Liver (tissue), 10 donors: ENCODE measurements at places on chromosomes 13 and 19. TPM values are rescaled to one million over a fixed set of nuclear protein-coding genes. Genes with fewer than 3 reads are reported as not detected.

CCDC8 gene
- polyA plus RNA-seq, result 0.48 TPM

CNFN gene
- polyA plus RNA-seq, result 1.2 TPM

DNA sequence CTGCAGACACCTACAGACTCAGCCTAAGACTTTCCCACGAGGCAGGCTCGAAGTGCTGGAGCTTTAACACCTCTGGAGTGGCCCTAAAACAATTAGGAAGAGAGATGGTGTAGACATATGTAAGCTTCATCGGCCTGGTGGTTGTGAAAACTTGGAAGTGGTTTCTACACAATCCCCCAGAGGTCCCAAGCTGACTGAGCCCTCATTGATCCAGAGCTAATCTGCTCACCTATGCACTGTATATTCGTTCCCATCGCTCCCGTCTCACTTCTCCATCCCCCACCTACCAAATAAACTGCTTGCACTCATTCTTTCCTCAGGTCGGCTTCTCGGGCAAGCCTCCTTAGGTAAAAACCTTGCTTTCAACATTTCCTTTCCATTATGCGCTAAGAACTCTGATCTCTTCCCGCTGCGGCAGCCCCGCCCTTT is 767 bp upstream of the ZNF793 start:
- DNase-seq, result no peak
- H3K4me1 ChIP-seq, result no peaks in the 10 kb centered on the region
- peak overlapping the region; percentile 60 for H3K4me3 ChIP-seq
- peak overlapping the region; percentile 68 for H3K27ac ChIP-seq
- no peaks in the 10 kb centered on the region for H3K36me3 ChIP-seq

DNA sequence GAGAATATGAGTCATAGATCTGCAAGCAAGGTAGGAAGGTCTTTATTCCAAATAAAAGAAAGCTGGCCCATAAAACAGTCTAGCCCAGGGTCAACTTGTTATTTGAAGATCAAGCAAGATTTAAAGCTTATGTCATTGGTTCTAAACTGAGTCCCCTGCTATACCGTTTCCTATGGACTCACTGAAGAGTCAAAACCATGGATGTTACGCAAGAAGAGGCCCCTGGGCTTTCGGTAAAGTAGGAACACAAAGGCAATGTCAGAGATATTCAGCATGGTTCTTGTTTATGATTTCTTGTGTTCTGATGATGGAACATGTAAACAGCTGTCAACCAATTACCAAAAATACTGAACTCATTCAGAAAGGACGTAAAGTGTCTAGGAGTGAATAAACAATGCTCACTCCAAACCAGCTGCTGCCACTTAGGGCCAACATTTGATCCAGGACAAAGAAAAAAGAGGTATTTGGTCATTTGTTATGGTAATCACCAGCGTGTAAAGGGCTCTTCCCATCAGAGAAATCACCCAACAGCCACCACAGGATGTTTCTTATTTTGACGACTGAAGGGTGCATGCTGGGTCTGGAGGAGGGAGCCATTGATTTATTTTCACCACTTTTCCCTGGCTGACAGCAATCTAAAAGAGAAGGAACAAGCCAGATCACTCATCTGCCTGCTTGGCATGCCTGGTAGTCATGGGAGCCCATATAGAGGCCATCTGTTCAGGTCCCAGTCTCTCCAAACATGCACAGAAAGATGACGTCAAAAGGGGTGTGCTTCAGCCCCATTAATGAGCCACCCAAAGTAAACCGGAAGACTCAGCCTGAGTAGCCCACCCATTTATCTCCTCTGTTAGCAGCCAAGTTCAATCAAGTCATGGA is 68.3 kb downstream of the FGF14 start:
- no peaks in the 10 kb centered on the region for H3K27me3 ChIP-seq
- H3K27ac ChIP-seq, result no peak overlapping the region
- H3K36me3 ChIP-seq, result no peaks in the 10 kb centered on the region
- DNase-seq, result no peak
- no peak overlapping the region for H3K4me3 ChIP-seq

DNA sequence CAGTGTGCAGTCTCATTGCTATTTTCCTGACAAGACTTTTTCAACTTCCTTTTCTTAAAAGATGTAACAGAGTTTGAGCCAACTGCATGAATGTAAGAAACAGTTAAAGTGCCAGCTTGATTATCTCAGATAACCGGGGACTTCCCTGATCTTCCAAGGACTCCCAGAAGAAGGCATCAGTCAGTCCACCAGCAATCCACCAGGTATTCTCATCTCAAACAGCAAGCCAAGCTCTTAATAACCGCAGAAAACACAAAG is 350.1 kb downstream of the LIG4 start:
- no peak for DNase-seq
- no peak overlapping the region for H3K4me3 ChIP-seq
- peaks cover 7% of the 10 kb centered on the region for H3K4me1 ChIP-seq
- H3K36me3 ChIP-seq, result no peaks in the 10 kb centered on the region

DNA sequence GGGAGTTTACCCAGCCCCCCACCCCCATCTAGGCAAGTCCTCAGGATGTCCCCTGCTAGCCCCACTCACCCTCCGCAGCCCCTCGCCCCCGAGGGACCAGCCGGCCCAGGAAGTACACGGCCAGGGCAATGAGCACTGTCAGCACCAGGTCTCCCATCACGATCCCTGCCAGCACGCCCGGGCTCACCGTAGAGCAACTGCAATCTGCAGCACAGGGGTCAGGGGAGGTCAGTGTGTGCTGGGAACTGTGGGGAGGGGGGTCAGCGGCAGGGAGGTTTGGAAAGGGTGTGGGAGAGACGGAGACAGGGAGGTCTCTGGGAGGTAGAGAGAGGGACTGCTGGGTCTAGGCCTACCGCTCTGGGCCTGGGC is 734 bp downstream of the TYROBP start:
- no peaks in the 10 kb centered on the region for H3K27me3 ChIP-seq
- no peaks in the 10 kb centered on the region for H3K36me3 ChIP-seq
- no peak overlapping the region for H3K4me3 ChIP-seq
- no peaks in the 10 kb centered on the region for H3K4me1 ChIP-seq

DNA sequence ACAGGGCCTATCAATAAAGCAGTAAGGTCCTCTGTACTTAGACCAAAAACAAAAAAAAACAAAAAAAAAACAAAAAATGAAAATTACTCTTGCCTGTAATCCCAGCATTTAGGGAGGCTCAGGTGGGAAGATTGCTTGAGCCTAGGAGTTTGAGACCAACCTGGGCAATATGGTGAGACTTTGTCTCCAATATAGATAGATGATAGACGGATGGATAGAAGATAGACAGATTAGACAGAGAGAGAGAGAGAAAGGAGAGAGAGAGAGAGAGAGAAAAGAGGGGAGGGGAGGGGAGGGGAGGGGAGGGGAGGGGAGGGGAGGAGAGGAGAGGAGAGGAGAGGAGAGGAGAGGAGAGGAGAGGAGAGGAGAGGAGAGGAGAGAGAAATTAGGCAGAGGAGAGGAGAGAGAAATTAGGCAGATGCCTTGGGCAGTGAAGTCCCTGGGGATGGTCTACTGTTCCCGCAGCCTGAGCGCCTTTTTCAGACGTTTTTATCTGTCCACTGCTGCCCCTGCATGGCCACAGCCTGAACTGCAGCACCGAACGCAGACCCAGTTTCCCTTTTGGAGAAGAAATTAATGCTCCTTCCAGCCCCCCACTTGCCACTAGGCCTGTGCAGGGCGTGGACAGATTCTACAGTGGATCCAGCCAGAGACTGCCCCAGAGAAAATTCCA is 9.8 kb upstream of the ZNF627 start:
- DNase-seq, result peak; percentile 88
- H3K27ac ChIP-seq, result no peak overlapping the region
- peaks cover 8% of the 10 kb centered on the region for H3K4me1 ChIP-seq

- no peaks in the 10 kb centered on the region for H3K27me3 ChIP-seq
- no peak for DNase-seq
- no peak overlapping the region for H3K4me3 ChIP-seq
- H3K36me3 ChIP-seq, result no peaks in the 10 kb centered on the region
- peaks cover 3% of the 10 kb centered on the region for H3K4me1 ChIP-seq
Observed at GRCh38 chr19:35088131-35088913, 27.3 kb upstream of the FXYD3 start.

DNA sequence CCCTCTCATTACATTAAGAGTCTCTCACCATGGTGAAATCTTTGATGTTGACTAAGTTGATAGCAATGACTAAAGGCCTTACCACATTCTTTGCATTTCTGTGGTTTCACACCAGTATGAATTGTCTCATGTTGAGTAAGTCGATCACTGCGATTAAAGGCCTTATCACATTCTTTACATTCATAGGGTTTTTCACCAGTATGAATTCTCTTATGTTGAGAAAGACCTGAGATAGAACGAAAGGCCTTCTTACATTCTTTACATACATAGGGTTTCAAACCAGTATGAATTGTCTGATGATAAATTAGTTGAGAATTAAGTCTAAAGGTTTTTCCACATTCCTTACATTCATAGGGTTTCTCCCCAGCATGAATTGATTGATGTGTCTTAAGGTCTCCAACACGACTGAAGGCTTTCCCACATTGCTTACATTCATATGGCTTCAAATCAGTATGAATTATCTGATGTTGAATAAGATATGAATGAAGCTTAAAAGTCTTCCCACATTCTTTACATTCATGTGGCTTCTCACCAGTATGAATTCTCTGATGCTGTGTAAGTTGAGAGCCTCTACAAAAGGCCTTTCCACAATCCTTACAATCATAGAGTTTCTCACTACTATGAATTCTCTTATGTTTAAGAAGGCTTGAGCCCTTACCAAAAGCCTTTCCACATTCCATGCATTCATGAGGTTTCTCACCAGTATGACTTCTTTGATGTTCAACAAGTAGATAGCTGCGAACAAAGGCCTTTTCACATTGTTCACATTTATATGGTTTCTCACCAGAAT is 45.6 kb downstream of the ZNF283 start:
- no peak for DNase-seq
- H3K4me3 ChIP-seq, result no peak overlapping the region
- H3K36me3 ChIP-seq, result peaks cover 3% of the 10 kb centered on the region
- H3K27ac ChIP-seq, result no peak overlapping the region
- H3K4me1 ChIP-seq, result no peaks in the 10 kb centered on the region

DNA sequence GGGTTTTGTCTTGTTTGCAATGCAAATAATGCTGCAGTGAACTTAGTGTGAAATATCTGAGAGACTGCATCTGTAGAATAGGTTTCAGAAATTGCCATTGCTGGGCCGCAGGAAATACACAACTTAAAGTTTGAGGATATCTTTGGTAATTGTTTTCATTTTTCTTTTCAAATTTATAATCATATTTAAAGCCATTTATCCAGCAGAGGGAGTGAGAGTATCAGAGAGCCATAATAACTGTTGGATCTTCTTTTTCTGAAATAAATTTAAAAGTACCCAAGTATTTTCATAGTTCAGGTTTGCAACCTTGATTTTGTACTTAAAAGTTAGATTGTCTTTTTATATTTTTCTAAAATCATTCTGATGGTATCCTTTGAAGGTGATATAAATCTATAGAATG is 99.4 kb downstream of the ZMYM2 start:
- H3K27me3 ChIP-seq, result no peaks in the 10 kb centered on the region
- peaks cover 36% of the 10 kb centered on the region for H3K36me3 ChIP-seq
- no peak overlapping the region for H3K4me3 ChIP-seq
- no peaks in the 10 kb centered on the region for H3K4me1 ChIP-seq
- DNase-seq, result no peak
- H3K27ac ChIP-seq, result no peak overlapping the region

DNA sequence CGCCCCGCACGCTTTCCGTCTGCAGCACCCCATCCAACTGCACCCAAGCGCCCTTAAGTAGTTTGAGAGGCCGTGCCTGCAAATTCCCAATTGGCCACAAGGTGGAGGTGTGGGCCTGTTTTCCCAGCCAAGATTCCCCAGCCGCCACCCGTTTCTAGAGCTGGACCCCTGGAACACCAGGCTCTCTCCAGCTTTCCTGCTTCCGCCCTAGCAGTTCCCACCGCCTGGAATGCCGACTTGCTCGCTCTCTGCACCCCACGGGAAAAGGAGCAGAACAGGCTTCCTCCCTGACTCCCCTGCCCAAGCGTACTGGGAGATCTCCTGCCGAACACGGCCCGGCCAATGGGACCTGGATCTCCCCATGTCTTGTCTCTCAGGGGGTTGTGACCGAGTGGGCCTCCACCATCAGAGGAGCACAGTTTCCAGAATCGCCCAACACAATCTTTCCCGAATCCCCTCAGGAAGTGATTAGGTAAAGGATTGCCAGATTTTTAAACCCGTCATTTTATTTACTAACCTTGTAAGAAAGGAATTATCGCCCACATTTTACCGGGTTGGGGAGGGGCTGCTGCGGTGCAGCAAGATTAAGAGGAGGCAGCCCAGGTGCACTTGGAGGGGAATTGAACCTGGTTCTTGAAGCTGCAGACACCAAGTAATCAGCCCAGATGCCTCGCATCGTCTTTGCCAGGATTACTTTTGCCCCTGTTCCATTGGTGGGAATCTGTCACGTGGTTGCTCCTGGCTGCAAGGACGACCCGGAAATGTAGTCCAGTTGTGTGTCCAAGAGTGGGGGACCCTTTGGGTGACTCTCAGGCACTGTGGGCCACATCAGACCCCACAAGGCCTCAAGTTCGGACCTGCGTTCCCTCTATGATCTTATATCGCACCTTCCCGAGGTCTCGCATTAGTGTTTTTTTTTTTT is 3.5 kb upstream of the NAPSA start:
- peak; percentile 88 for DNase-seq
- H3K27me3 ChIP-seq, result no peaks in the 10 kb centered on the region
- no peaks in the 10 kb centered on the region for H3K36me3 ChIP-seq
- H3K4me1 ChIP-seq, result peaks cover 6% of the 10 kb centered on the region

- no peaks in the 10 kb centered on the region for H3K27me3 ChIP-seq
- peak; percentile 84 for DNase-seq
- no peaks in the 10 kb centered on the region for H3K36me3 ChIP-seq
- peaks cover 13% of the 10 kb centered on the region for H3K4me1 ChIP-seq
- H3K4me3 ChIP-seq, result no peak overlapping the region
Observed at GRCh38 chr19:56080669-56081401, 40.3 kb downstream of the ZNF787 start.

- no peaks in the 10 kb centered on the region for H3K27me3 ChIP-seq
- no peak for DNase-seq
- no peak overlapping the region for H3K4me3 ChIP-seq
- no peaks in the 10 kb centered on the region for H3K36me3 ChIP-seq
- no peaks in the 10 kb centered on the region for H3K4me1 ChIP-seq
Observed at GRCh38 chr13:83824560-83824959, 57.7 kb downstream of the SLITRK1 start.

GRCh38 chr19:53388168-53388567 is 6.8 kb upstream of the ZNF765 start:
- H3K4me1 ChIP-seq, result no peaks in the 10 kb centered on the region
- no peak for DNase-seq
- no peaks in the 10 kb centered on the region for H3K27me3 ChIP-seq
- no peaks in the 10 kb centered on the region for H3K36me3 ChIP-seq
- H3K4me3 ChIP-seq, result no peak overlapping the region

GRCh38 chr19:56108447-56109195 is 12.5 kb downstream of the ZNF787 start:
- no peaks in the 10 kb centered on the region for H3K27me3 ChIP-seq
- no peak for DNase-seq
- no peak overlapping the region for H3K4me3 ChIP-seq
- peak overlapping the region; percentile 16 for H3K27ac ChIP-seq
- no peaks in the 10 kb centered on the region for H3K36me3 ChIP-seq
